ENCODE measurements at places on chromosomes 6 and 20.

GRCh38 chr6:163998496-163998895 is 584.0 kb downstream of the QKI start:
- DNase-seq, result no peak

- DNase-seq, result no peak
These were observed 2.6 kb downstream of the MICA start for GRCh38 chr6:31405996-31406395.

GRCh38 chr6:170290296-170291128 is at the start of gene DLL1:
Gene DLL1, minus strand, starts transcription at chr6:170291078. Its CDS starts 939 bp downstream, at chr6:170290139.
- no peak for DNase-seq

DNA sequence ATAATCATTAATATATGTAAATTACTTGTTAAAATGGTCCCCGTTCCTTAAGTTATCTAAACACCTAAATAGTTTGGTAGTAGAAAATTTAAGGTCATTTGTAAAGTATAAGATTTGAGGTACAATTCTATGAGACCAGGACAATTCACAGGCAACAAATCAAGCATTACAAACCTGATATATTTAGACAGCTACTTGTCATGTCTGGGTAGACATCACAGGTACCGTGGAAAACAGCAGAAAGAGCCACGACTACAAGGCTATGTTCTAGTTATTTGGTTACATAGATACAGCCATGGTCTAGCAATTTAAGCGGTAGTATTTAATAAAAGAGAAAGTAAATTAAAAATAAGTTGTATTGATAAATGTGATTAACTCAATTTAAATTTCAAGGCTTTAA is 393.1 kb upstream of the ID4 start:
- DNase-seq, result no peak

DNA sequence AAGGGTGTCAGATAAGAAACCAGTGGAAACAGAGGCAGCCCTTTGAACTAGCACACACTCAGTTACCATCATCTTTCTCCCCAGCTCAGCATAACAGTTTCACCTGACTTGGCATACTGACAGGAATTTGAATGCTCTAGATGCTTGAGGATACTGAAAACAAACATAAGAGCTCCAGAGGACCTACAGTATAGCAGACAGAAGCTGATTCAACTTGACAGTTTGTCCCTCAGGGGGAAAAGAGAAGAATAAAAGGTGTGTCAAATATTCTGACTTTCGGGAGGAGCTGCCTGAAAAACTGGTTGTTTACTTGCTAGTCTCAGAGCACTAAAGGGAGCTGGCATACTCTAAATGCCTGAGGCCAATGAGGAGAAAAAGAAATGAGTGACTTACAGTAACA is 35.1 kb downstream of the EYS start:
- no peak for DNase-seq

GRCh38 chr20:63778034-63778752 is 38.6 kb downstream of the SLC2A4RG start:
- no peak for DNase-seq

DNA sequence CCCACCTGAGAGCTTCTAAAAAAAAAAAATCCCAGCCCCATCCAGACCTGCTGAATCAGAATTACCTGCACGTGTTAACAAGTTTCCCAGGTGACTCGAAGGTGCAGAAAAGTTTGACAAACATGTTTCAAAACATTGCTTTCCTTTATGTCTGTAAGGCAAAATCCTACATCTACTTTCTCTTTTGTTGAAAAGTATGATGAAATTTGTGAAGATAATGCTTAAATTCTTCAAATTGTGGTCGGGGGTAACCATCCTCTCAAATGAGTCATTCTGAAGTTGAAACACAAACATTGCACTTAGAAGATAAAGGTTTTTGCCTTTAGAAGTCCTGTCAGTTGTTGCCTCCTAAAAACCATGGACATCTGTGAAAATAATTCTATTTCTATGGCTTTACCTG is 429.7 kb downstream of the EPHA7 start:
- no peak for DNase-seq

DNA sequence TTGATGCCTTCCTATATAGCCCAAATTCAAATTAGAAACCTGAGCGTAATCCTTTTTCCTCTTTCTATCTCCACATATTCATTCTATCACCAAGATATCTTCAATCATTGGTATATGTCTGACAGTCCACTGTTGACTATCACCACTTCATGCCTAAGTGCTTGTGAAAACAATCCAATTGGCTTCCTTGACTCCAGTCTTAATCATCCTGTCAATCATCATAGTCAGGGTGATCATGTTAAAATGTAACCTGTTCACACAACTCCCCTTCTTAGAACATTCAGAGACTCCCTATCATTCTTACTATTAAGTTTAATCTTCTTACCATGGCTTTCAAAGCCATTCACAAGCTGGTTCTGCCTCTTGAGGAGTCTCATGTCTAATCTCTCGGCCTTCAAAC is 616.7 kb downstream of the PHF3 start:
- no peak for DNase-seq

DNA sequence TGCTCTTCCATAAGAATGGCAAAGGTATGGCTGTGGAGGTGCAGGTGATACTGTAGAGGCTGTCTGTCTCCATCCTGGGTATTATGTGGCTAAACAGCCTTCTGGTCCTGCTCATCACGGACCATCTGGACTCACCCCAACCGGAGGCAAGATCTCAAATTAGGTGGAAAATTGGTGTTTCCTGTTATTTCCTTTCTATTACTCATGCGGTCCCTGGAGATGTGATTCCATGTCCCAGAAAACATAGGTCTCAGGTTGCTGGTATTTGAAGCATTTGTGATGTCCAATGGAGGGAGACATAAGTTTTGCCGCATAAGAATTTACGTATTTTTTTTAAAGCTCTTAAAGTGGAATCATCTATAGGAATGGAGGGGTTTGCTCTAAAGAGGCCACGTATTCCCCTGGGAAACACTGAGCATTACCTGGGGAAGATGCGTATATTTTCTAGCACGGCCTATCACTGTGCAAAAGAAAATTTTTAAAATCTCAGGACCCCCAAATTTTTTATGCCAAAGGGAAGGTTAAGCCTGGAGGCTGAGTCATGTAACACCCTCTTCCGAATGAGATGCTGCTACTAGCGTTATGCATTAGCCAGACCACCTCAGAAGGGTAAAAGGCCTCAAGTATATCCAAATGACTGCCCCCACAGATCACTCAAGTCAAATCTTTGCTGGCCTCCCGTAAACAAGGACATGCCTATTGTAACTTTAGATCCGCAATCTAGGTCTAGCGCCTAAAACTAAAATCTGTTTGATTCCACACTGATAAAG is 22.4 kb upstream of the PBOV1 start:
- no peak for DNase-seq

- no peak for DNase-seq
These were observed 54.5 kb upstream of the ARMC2 start for GRCh38 chr6:108793516-108794251.

GRCh38 chr20:33655164-33655563 is 7.0 kb upstream of the C20orf144 start:
- DNase-seq, result no peak

DNA sequence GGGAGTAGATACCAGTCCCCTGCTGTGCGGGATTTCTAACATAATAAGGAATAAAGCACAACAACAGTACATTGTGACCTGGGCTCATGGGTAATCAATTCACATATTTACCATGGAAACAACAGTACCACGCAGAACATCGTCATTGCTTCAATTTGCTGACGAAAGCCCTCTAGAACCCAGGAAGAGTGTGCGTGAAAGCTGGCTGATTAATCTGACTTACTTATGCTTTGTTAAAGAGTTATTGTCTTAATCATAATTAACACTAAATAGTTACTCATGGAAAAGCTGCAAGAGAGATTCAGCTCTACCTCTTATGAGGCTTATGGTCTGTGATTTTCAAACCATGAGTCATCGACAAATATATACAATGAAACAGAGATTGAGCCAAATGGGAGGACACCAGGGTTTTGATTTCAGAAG is 644.3 kb upstream of the AGPAT4 start:
- DNase-seq, result no peak

- no peak for DNase-seq
These were observed 51.0 kb downstream of the CPXM1 start for GRCh38 chr20:2749343-2749950.

GRCh38 chr6:163507965-163508364 is 93.4 kb downstream of the QKI start:
- no peak for DNase-seq

DNA sequence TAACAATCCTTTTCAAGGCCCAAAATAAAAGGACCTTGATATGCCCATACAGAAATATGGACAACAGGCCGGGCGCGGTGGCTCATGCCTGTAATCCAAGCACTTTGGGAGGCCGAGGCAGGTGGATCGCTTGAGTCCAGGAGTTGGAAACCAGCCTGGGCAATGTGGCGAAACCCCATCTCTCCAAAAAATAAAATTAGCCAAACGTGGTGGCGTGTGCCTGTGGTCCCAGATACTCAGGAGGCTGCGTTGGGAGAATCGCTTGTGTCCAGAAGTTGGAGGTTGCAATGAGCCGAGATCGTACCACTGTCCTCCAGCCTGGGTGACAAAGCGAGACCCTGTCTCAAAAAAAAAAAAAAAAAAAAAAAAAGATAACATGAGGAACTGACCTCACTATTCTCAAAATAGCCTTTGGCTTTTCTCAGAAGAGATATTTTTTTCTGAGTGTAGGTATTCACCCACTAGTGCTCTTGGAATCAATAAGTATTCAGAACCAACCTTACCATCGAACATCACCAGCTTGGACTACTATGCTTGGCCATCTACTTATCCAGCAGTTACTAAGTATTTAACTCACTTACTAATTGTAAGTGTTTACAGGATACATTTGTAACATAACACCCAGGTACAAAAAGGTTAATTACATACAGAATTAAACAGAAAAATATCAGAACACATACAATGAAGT is 99.2 kb downstream of the OR2B2 start:
- no peak for DNase-seq

DNA sequence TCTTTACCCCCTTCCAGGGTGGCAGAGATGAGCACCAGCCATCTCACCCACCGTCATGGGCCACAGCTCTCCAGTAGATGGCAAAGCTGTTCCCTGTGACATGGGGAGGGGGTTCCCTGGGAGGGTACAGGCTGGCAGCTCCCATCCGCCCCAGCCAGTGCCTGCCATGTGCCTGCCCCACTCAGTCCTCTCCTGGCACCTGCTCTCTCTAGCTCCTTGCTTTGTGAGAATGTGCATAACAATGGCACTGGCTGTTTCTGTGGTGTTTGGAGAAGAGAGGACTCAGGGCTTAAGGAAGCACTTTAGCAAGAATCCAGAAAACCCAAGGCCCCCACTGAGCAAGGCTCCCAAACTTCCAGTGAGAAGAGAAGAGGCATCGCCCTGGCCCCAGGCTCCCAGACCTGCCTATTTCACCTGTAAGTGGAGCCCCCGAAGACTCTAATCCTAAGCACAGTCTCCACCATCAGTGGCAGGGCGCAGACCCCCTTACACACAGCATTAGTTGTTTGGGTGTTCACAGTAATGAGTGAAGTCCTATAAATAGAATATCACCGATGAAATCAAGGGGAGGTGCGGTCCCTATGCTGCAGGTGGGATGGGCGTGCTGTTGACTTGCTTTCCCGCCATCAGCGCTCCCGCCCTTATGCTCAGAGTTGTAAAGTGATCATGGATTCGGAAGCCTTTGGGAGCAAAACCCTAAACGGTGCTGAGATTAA is 110.2 kb downstream of the AGPAT4 start:
- no peak for DNase-seq

GRCh38 chr6:29506446-29507067 is 18.8 kb upstream of the MAS1L start:
- no peak for DNase-seq

Measured in stimulated activated CD8-positive, alpha-beta memory T cell treated with anti-CD3 and anti-CD28 coated beads, Interleukin-4, amount 100 ng/mL, for 4 hours (primary cell).